ENCODE measurements at places on chromosomes 6 and 20.

DNA sequence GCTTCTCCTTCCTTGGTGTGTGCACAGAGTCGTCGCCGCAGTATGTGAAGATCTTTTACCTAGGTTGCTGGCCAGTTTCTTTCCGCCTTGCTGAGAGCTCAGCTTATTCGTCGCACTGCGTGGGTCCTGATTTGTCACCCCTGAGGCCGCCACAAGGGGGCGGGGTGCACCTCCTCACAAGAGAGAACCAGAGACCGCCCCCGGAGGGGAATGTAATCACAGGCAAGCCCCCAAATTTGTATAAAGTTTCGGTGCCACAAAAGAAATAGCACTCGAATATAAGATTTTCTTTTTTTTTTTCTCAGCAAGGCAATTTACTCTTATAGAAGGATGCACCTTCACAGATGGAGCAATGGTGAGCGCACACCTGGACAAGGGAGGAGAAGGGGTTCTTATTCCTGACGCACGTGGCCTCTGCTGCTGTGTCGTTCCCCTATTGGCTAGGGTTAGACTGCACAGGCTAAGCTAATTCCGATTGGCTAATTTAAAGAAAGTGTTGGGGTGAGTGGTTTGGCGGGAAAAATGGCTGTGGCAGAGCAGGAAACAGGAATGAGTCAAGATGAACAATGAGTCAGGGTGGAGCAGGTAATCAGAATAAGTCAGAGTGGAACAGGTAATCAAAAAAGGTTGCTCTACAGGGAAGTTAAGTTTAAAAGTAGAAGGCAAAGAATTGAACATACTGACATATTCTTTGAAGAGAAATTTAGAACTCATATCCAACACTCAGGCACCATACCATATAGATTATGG, 19.5 kb downstream of the NCOA3 start:
- DNase-seq: no peak

DNA sequence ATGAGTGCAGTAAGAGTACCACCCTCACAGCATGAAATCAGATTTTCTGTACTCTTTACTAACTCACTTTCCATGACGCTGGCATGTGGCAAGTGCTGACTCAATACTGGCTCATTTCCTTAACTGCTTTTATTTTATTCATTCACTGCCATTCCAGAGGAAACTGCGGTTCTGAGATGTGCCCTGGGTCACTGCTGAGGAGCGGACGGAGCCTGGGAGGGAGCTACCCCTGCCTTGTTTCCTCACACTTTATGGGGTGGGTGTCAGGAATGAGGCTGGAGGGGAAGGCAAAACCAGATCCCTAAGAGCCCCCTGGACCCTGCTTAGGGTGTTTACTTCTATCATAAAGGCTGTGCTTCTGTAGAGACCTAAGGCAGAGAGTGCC, 14.4 kb downstream of the NT5E start:
- no peak for DNase-seq

DNA sequence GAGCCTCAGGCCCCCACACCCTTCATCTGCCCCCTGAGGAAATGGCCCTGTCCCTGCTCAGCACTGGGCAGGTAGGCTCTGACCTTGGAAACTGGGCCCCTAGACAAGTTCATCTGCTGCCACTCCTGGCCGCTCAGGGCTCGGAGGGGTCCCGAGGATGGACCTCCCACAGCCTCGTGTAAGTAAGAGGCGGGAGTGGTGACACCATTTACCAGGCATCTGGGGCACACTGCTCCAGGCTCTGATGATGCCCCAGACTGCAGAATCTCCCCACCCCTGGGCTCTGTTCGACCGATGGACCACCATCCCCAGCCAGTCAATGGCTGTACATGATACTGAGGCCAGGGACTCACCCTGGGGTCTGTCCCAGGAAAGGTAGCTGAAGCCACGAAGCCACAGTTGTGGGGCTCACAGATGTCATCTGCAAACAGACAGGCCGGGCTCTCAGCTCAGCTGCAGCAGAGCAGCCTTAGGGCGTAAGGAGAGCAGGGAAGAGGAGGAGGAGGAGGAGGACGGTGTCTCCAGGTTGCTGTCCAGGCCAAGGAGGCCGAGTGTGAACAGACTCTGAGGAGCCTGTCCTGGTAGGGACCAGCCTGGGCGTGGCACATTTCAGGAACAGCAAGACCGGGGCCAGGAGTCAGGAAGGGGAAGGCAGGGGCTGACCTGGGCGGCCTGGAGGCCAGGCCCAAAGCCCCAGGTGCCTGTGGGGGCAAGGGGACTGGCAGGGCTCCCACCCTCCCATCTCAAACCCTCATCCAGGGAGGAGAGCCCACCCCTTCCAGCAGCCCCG, 300.4 kb downstream of the TAF4 start:
- DNase-seq: no peak

GRCh38 chr6:154154389-154154967, 115.4 kb downstream of the OPRM1 start:
- no peak for DNase-seq

DNA sequence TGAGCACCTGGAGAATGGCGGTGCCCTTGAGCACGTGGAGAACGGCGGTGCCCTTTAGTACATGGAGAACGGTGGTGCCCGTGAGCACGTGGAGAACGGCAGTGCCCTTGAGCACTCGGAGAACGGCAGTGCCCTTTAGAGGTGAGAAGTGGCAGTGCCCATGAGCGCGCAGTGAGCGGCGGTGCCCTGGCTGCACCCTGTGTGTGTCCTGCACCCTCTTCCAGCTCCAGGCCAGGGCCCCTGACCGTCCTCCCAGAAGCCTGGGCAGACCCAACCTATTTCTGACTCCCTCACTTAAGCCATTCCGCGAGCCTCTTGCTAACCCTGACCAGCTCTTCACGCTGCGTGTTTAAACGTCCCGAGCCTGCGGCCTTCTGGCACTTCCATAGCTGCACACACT, 151.3 kb downstream of the DLL1 start:
- no peak for DNase-seq

- no peak for DNase-seq
Measured at GRCh38 chr6:147099974-147100373, 104.2 kb upstream of the STXBP5 start.

DNA sequence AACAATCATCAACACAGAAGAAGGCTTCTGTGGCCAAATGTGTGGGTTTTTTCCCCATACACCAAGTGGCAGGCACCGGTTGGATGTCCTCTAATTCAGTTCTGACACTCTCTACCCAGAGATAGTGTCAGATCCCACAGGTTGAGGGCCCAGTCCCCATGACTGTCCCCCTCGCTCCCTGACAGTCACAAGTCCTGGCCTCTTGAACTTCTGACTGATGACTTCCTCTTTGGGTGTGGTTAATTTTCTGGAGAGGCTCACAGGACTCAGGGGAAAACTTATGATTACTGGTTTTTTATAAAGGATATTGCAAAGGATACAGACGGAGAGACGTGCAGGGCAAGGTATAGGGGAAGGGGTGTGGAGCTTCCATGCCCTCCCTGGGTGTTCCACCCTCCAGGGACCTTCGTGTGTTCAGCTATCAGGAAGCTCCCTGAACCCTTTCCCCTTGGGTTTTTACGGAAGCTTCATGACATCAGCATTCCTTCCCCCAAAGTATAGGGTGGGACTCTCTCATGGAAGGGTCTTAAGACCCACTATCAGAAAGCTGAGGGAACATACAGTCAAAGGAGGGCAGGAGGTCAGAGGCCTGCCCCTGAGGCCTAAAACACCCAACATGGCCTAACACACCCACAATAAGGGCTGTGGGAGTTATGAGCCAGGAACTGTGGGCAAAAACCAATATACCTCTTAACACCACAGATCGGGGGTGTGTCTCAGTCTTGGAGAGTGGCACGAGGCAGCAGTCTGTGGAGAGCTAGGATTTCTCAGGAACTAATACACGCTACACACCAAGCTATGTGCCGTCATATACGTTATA, 33.3 kb downstream of the FARS2 start:
- DNase-seq: no peak

DNA sequence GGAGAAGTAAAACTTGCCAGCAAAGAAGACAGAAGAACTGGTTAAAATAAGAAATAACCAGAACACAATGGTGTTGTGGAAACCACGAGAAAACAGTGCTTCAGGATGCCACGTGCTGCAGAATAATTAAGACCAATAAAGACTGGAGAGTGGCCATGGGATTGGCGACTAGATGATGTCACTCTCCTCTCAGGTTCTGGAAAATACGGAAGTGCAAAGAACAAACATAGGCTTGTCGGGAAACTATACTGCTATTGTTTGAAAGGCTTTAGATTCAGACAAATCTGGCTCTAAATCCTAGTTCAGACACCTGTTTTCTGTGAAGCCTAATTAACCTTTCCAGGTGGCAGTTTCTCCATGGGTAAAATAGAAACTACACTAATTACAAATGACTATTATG, 138.4 kb upstream of the STXBP5 start:
- DNase-seq: no peak

DNA sequence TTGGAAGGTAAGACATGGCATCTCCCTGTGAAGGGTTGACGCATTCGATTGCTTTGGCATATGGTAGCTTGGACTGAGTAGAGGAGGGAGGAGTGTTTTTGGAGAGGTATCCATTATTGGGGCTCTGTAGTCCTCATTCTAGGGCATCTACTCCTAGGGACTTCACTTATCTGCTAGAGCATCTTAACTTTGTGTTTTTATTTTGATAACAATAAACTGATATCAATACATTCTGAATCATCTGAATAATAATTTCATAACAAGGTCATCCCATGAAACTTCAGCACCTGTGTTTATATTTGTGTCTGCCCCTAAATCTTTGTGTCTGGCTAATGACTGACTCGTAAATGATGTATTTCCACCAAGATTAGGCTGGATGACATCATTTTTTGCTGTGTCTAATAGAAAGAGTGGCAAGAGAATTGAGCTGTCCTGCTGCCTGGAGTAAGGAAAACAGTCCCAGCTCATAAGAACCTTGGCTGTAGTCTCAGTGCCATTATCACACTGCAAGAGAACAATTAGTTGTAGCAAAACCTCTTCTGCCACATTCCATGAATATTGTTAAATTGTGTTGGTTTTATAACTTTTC, 288.5 kb downstream of the PRL start:
- DNase-seq: no peak

DNA sequence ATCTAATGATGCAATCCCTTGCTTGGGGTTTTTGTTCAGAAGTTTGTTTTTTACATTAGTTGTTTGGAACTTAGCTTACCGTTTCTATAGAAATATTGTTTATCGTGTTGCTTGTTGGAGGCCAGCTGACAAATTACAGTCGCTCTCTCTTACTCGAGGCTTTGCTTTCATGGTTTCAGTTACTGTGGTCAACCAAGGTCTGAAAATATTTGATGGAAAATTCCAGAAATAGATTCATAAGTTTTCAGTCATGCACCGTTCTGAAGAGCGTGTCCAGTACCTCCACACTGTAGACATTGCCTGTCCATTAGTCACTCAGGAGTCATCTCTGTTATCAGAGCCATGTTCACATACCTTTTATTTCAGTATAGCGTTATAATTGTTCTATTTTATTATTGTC, 47.9 kb downstream of the DEK start:
- DNase-seq: no peak

GRCh38 chr6:44004625-44005506, 122.4 kb downstream of the MRPL14 start:
- DNase-seq: no peak

DNA sequence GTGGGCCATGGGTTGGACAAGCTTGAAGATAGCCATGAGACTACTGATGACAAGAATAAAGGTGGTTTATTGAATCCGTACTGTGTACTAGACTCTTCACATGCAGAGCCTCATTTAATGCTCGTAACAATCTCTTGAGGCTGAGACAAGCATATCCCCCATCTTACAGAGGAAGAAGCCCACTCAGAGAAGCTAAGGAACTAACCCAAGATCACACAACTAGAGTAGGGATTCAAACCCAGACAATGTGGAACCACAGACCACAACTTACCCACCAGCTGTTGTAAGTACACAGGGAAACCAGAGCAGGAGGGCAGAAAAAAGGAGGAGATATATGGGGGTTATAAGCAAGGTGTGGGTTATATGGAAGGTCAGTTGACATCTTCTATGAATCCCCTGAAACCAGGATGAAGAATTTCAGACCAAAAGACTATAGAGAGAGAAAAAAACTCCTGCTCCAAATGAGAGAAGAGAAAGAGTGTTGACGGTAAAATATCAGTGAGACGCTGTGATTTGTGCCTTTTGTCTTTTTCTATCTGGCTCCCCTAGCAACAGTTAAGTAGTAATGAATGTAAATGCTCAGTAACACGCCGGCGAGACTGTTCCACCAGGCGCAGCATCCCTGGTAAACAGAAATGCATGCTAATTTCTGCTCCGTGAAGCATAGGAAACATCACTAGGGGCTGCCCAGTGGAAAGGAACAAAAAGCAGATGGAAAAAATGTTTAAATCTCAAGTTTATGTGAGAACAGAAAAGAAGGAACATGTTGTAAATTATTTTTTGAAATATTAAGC, 80.1 kb upstream of the SLC22A16 start:
- DNase-seq: no peak

- no peak for DNase-seq
Measured at GRCh38 chr6:115544765-115545671, 515.7 kb downstream of the FRK start.

GRCh38 chr20:17833036-17833674, 133.4 kb downstream of the BANF2 start:
- DNase-seq: no peak

DNA sequence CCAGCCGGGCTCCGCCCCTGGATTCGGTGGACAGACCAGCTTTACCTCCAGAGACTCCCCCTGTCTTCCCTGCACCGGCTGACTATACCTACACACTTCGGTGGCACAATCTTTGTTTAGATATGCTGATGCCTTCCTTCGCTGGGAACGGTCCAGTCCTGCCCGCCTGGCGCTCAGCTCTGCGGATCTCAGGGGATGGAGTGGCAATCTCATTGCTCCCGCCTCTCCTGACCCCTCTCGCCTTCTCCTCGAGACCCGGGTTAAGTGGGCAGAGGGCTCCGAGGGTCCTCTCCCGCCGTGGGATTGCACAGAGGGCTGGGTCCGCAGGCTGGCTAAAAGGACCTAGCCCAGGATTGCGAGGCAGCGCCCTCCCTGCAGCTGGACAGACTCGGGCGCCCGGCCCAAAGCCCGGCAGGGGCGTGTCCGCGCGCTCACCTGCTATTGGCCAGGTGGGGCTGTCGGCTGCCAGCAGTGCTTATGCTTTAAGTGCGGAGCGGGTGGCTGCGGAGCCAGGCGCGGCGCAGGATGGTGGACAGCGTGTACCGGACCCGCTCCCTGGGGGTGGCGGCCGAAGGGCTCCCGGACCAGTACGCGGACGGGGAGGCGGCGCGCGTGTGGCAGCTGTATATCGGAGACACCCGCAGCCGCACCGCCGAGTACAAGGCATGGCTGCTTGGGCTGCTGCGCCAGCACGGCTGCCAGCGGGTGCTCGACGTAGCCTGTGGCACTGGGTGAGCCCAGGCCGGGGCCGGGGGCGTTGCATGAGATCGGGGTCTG, at the start of gene GNMT:
Gene GNMT, plus strand, starts transcription at position 512 of the 777 bp plus-strand sequence. Its CDS starts 14 bp downstream, at position 526.
- no peak for DNase-seq

DNA sequence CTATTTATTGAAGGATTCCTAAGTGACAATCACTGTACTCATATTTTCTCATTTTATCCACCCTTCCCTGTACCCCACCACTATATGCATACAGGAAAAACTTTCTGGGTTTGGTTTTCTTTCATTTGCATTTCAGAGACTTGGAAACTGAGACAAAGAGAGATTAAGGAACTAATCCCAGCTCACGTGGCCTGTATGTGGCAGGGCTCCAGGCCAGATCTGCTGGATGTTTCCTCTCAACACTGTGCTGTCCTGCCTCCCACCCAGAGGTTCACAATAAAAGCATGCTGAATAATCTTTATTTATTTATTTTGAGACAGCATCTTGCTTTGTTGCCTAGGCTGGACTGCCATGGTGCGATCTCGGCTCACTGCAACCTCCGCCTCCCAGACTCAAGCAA, 50.2 kb downstream of the CEP162 start:
- no peak for DNase-seq

- no peak for DNase-seq
Measured at GRCh38 chr20:17610566-17611289, 40.9 kb downstream of the DSTN start.

All from esophagus squamous epithelium (tissue), 5 donors.